Endodermal cell (in vitro differentiated cells): ENCODE measurements at places on chromosomes 5 and 9.

GRCh38 chr9:2210201-2210600 is 195.1 kb downstream of the SMARCA2 start:
- peaks cover 9% of the 10 kb centered on the region for H3K36me3 ChIP-seq
- H3K27ac ChIP-seq, result no peak overlapping the region
- peaks cover 3% of the 10 kb centered on the region for H3K4me1 ChIP-seq
- H3K27me3 ChIP-seq, result no peaks in the 10 kb centered on the region
- no peak overlapping the region for H3K4me3 ChIP-seq

DNA sequence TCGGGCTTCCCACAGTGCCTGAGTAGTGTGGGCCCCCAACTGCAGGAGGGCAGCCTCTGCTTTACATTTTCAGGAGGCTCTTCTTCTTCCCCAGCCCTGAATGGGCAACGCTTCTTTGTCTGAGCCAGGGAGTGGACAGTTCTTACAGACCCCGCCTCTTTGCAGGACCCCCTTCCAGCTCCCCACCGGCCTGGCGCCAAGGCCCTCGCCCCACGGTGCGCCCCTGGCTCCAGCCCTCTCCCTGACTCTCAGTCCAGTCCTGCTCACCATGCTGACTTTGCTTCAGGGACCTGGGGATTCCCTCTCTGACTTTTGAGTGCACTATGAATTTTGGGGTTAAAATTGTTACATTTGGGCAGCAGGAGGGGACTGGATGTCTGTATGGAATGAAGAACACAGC is 123.8 kb downstream of the HSD17B3 start:
- H3K4me1 ChIP-seq, result peaks cover 9% of the 10 kb centered on the region
- H3K27me3 ChIP-seq, result peaks cover 84% of the 10 kb centered on the region
- H3K27ac ChIP-seq, result no peak overlapping the region
- DNase-seq, result no peak
- H3K4me3 ChIP-seq, result no peak overlapping the region

DNA sequence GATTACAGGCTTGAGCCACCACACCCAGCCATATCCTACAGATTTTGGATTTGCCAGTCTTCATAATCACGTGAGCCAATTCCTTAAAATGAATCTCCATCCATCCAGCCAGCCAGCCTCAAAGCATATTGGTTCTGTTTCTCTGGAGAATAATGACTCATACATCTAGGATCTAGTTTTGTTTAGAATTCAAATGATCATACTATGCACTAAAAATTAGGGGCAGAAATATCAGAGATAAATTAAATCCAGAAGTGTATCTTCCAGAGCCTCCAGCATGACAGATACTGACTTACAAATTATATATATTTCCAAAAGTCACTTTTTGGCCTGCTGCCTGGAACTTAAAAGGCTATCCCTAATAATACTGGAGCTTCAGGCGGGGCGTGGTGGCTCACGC is 119.1 kb upstream of the NR5A1 start:
- H3K36me3 ChIP-seq, result no peaks in the 10 kb centered on the region
- peaks cover 3% of the 10 kb centered on the region for H3K4me1 ChIP-seq
- H3K27ac ChIP-seq, result no peak overlapping the region
- no peak overlapping the region for H3K4me3 ChIP-seq
- no peak for DNase-seq
- no peaks in the 10 kb centered on the region for H3K27me3 ChIP-seq

- DNase-seq, result no peak
- H3K4me3 ChIP-seq, result no peak overlapping the region
- H3K27me3 ChIP-seq, result peaks cover 13% of the 10 kb centered on the region
- H3K36me3 ChIP-seq, result no peaks in the 10 kb centered on the region
- no peak overlapping the region for H3K27ac ChIP-seq
Measured at GRCh38 chr5:1660511-1660910, 136.8 kb upstream of the LPCAT1 start.

DNA sequence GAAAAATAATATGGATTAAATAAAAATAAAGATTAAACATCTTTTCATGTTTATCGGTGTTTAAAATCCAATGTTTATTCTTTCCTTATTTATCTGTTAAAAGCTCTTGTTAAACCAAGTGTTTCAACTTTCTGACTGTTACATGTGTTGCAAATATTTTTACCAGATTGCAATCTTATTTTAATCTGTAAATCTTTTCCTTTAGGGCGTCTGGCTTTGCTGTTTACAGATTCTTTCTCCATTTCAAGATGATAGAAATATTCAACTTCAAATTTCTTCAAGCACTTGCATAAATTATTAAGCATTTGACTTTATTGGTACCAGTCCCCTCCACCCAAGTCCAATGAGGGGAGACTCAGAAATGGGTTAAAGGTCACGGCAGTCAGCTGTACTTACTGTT is 16.9 kb upstream of the ABCA1 start:
- H3K4me1 ChIP-seq, result no peaks in the 10 kb centered on the region
- H3K36me3 ChIP-seq, result no peaks in the 10 kb centered on the region
- H3K27me3 ChIP-seq, result no peaks in the 10 kb centered on the region
- H3K4me3 ChIP-seq, result no peak overlapping the region
